ENCODE measurements at places on chromosomes 3 and 15. TPM values are rescaled to one million over a fixed set of nuclear protein-coding genes. Genes with fewer than 3 reads are reported as not detected.

DNA sequence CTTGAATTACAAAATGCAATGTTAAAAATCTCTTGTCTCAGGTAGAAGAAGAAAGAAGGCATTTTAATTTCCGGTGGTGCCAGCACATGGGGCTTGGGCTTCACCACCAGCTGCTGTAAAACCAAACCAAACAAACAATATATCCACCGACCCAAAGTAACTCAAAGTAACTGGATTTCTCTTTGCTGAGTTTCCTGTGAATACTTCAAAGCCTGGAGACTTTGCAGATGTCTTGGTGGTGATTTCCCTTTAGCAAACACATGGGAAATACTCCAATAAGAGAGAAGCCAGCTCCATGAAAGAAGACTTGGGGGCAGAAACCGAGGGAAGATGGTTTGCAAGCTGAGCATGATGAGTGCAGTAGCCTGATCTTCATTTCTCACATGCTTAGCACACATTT lies 62.6 kb downstream of the EIF4E3 start:
- DNase-seq = no peak

GRCh38 chr3:60603860-60604259 lies 647.4 kb downstream of the FHIT start:
- no peak for DNase-seq

- DNase-seq = no peak
Measured at GRCh38 chr3:61832375-61833229, 271.2 kb downstream of the PTPRG start.

DNA sequence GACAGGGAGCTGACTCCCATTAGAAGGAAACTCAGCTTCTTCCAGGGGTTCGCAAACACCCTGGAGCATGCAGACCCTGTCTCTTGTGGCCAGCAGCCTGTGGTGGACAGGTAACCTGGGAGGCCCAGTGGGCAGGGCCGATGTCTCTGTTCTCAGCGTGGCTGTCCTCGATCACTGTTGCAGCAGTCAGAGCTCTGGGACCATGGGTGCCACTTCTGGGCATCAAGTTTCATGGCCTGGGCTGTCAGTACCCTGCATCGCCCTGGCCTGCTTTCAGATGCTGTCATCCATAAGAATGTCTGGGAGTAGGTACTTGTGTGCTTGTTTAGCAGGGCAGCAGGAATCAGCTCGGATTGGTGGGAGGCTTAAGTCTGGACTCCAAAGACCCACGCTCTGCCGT lies 54.4 kb downstream of the SLC6A6 start:
- DNase-seq = no peak

- no peak for DNase-seq
Measured at GRCh38 chr3:137071104-137071503, 113.3 kb downstream of the IL20RB start.

GRCh38 chr3:138785951-138786350 lies 48.8 kb downstream of the PIK3CB start:
- DNase-seq = no peak

DNA sequence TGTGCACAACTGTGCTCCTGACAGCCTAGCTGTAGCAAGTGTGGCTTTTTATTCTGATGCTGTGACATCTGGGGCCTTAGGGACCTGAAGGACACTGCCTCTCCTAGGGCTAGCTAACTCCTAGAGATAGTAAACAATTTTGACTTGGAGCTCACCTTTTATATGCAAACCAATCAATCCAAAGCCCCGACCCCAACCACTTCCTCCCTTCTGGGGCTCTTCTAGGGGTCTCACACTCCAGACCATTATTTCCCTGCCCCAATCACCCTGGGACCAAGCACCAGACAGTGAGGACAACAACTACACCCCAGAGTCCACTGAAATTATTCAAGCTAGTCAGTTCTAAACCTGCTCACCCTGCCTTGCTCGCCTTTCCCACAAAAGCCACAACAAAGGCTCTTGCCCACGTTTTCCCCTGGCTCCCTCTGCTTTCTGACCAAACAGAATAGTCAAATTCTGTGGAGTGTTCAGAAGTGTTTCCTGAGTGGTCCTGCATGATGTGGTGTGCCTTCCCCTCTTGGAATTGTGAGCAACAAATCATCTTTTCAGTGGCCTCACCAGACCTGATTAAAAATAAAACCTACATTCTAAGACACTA lies 84.2 kb upstream of the WNT5A start:
- DNase-seq = no peak

DNA sequence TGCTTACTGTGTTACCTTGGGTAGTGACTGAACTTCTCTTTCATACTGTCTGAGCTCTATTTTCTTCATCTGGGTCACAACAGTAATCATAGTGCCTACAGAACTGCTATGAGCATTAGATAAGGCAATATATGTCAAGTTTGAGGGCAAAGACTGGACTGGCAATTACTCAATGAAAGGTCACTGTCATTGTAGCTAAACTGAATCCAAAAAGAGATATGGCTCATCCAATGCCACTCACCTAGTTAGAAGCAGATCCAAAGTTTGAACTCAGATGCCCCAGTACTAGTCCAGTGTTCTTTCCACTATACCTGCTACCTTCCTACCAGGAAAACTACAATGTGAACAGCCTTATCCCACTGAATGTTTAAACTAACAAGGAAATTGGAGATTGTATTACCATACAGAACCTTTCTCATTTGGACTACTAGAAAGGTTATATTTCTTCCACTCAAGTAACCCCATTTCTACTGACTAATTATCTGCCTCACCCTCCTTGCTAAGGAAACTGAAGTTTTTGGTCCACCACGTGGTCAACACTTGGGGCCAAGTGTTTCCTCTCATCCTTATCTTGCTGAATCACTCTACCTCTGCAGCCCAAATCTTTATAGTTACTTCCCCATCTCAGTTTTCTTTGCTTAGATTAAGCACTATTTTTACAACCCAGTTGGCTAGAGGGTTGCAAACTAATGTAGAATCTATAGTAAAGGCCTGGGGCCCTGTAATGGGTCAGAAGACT lies 202.3 kb upstream of the LPP start:
- DNase-seq = no peak

DNA sequence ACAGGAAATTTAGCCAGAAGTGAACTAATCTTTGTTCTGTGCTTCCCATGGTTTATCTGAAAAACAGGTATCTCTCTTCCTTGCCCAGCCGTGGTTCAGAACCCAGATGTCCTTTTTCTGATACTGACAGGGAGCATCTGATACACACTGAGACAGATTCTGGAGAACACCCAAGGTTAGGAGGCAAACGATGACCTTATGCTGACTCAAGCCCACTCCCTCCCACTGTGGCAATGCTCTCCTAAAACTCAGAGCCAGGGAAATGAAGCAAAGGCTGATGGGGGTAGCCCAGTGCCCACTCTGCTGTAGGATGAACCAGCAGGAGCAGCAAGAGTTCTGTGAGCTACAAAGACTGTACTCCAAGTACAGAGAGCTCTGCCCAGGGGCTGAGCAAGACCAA lies 225.1 kb downstream of the NTRK3 start:
- DNase-seq = no peak

DNA sequence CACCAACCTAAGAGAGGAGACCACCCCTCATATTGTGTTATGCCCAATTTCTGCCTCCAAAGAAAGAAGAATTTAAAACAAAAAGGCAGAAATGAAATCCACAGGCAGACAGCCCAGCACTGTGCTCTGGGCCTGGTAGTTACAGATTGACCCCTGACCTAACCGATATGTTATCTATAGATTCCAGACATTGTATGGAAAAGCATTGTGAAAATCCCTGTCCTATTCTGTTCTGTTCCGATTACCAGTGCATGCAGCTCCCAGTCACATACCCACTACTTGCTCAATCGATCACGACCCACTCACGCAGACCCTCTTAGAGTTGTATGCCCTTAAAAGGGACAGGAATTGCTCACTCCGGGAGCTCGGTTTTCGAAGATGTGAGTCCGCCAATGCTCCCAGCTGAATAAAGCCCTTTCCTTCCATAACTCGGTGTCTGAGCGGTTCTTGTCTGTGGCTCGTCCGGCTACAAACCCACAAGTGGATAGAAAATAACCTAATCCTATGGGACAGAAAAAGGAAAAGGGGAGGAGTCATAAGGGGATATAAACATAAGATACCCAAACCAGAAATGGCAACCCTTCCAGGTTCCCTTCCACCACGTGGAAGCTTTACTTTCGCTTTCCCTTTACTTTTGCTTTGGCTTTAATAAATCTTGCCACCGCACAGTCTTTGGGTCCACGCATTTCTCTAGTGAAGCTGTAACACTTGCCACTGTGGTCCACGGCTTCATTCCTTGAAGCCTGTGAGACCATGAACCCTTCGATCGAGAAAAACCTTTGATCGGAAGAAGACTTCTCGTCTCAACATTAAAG lies 1.7 kb upstream of the CFAP91 start:
- DNase-seq = no peak

- no peak for DNase-seq
Measured at GRCh38 chr3:81302045-81302444, 459.4 kb downstream of the GBE1 start.

DNA sequence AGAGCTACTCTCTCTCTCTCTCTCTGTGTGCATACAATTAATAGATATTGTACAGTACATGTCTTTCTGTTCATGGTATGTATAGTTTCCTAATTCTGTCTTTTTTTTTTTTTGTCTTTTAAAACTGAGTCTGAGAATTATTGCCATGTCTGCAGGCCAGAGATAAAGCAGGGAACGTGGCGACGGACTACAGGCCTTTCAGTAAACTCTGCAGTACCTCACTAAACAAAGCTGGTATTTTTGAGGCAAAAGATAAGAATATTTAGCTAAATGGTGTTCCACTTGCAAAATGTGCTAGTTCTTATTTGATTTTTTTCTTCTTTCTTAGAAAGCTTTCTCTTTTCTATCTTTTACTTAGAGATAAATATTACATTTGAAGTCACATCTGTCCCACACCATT lies 44.0 kb upstream of the EHHADH start:
- DNase-seq = no peak

- no peak for DNase-seq
Measured at GRCh38 chr3:46304739-46305138, 49.2 kb upstream of the CCR2 start.

DNA sequence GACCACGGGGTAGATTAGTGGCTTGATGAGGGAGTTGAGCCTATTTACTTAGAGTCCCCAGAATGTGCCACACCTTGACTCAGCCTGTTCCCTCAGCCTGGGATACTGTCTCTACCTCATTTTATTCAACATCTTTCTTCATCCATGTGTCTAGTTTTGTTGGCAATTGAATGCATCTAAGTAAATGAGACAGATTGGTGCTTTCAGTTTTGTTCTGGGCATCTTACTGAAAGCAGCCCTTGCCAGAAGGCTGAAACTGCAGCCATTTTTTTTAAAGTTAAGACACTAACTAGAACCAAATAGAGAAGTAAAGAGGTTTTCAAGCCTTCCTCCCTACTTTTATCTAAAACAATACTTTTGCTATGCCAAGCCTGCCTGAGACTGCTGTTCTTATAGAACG lies 246.8 kb downstream of the SLCO3A1 start:
- no peak for DNase-seq

- DNase-seq = no peak
Measured at GRCh38 chr3:143644370-143645089, 203.7 kb downstream of the SLC9A9 start.

GRCh38 chr3:124250053-124250452 lies 258.1 kb upstream of the ROPN1 start:
- no peak for DNase-seq

DNA sequence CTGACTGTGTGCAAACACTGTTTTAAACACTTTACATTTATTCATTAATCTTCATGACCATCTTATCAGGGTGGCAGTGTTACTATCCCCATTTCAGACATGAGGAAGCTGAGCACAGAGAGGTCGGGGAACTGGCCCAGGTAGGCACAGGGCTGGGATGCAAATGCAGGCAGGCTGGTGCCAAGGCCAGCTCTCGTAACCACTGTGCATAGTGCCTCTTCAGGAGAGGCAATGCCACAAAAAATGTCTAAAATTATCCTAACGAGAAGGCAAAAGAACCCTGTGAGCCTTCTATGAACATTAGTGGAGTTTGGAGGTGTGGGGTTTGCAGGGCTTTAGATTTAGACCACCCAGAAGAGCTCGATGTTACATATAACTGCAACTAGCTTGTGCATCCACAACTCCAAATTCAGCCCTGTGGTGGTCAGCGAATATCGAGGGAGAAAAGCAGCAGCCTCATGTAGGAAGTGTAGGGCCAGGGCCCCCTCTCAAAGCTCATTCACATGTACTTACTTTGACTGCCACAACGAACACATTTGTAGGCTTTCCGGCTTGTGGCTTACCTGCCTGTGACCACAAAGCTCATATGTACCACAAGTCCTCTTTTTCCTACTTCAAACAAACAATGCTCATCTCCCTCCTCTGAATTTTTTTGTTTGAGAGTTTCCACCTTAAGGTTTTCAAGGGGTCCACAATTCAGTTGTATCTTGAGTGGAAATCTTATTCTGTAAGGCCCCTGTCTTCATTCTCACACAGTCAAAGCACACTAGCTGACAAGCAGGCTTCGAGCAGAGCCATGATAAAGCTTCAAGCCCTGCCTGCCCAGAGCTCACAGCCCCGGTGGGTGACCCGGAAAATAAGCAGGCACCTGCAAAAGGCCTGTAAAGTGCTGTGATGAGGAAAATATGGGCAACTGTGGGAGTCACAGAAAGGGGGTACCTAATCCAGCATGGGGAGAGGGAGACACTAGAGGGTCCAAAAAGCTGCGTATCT lies 722.9 kb upstream of the CFAP20DC start:
- no peak for DNase-seq

GRCh38 chr3:37625051-37625450 lies 236.6 kb upstream of the CTDSPL start:
- DNase-seq = no peak

GRCh38 chr15:83016906-83017305 lies 5.5 kb upstream of the C15orf40 start:
- no peak for DNase-seq

DNA sequence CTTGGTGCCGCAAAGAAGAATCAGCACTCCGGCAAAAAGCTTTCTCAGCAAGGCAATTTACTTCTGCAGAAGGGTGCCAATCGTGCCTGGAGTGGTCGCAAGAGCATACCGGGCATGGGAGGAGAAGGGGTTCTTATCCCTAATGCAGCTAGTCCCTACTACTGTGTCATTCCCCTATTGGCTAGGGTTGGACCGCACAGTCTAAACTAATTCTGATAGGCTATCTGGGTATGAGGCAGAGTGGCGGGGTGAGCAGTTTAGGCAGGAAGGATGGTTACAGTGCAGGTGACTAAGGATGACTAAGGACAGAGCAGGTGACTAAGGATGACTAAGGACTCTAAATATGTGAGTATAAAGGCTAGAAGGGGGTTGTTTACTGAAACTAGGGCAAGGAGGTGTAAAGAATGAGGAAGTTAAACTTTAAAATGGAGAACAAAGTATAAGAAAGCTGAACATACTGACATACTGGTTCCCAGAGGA lies 52.9 kb downstream of the PGBD4 start:
- no peak for DNase-seq

CD96 gene
- 0.35 TPM for total RNA-seq

ARPIN gene
- 12.0 TPM for total RNA-seq

SH2D7 gene
- total RNA-seq = not detected

DPPA2 gene
- not detected for total RNA-seq

FAM81A gene
- 11.0 TPM for total RNA-seq

CERS3 gene
- total RNA-seq = not detected

GOLGA8S gene
- 0.30 TPM for total RNA-seq

CAMK2N2 gene
- not detected for total RNA-seq

SLC12A8 gene
- total RNA-seq = 0.19 TPM

SERPINI2 gene
- not detected for total RNA-seq
